ENCODE measurements at places on chromosomes 4 and X.

- DNase-seq, result no peak
Measured at GRCh38 chr4:121654738-121655137, 42.0 kb downstream of the ANXA5 start.

GRCh38 chr4:6935965-6936364, 26.3 kb downstream of the TBC1D14 start:
- no peak for DNase-seq

DNA sequence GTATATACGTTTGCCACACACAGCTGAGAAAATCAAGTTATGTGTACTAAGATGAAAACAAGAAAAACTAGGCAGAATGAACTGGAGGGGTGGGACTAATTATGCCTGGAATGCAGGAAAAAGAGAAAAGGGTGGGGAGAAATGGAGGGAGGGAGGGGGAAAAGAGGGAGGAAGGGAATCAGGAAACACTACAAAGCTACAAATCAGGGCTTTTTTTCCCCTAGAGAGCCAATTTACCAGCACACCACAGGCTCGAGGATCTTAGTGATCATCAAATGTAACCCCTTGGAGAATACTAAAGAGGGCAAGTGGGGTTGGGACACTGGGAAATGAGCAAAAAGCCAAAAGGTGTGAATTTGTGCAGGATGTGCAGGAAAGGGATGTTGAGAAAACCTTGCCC, 451.9 kb downstream of the SMARCA1 start:
- DNase-seq, result no peak

DNA sequence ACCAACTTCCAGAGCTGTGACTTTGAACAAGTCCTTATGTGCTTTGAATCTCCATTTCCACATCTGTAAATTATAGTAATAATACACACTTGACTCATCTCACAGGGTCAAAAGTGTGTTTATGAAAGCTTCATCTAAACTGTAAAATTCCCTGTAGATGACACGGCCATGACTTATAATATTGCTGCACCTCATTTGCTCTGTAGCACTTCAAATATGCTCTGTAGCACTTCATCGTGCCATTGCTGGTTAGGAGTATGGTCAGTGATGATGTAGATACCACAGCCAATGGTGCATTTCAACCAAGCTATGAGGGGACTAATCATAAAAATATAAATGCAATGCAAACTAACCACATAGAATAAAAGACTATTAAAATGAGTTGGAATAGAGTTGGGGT, 318.6 kb downstream of the ANK2 start:
- no peak for DNase-seq

DNA sequence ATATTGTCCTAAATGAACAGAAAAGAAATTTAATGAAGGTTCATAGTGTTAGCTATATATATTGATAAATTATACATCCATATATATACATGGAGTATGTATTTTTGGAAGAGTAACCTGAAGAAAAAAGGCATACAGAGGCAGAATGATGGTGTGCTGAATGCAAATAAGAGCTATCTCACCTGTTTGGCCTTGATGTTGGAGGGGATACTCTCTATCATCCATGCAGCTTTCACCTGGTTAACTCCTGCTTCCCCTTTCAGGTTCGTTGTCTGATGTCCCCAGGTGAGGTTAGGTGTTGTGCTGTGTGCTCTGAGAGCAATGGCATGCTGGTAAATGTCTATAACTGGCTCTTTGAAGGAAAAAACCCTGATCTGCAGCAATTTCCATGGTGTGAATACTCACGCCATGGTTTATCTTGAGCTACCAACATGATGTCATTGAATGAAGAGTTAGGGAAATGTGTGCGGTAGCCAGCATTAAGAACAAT, 31.8 kb upstream of the SPP1 start:
- no peak for DNase-seq

- DNase-seq, result no peak
Measured at GRCh38 chr4:113692809-113693411, 68.6 kb downstream of the CAMK2D start.

- no peak for DNase-seq
Measured at GRCh38 chr4:101198682-101199339, 148.5 kb downstream of the PPP3CA start.

DNA sequence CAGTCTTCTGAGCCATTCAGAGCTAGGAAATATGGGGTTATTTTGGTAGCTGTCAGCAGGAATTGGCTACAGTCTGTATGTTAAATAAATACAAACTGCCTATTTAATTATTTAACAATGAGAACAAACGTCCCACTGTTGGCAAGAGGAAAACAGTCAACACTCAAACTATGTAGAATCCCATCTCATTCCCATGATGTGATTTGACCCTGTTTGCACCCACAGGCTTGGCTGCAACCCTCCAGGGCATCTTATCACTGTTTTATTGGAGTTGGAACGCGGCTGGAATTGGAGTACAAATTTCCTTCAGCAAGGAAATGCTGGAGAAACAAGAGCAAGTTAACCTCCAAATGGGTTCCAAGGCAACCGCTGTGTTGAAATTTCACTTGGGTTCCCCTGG, 124.0 kb downstream of the KIT start:
- no peak for DNase-seq

- no peak for DNase-seq
Measured at GRCh38 chrX:39170464-39170863, 369.2 kb downstream of the MID1IP1 start.

Data from GOT3 (cell line).